Amniotic stem cell (primary cell): ENCODE measurements at places on chromosomes 7 and 10.
A peak's percentile ranks its signal among the peaks of the same experiment; 100 is the strongest.

GRCh38 chr10:85151506-85151905, 823.1 kb downstream of the CCSER2 start:
- no peak for DNase-seq

DNA sequence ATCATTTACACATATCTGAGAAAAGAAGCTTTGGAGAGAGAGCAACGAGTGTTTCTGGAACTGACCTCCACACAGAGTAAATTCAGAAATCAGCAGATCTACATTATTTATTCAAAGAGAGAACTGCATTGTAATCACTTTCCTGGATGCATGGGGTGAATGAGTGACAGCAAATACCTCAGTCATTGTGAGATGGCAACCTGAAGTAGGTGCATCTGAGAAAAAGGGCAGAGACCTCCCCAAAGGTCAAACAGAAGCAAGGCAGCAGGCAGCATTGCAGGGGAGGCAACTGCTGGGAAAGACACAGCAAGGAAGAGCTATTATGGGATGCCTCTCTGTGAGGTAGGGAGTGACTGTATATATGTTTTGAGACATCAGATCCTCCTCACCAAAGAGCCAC, 26.5 kb upstream of the SMIM30 start:
- no peak for DNase-seq

- DNase-seq = no peak
Observed at GRCh38 chr10:131657985-131658330, 242.8 kb upstream of the PPP2R2D start.

DNA sequence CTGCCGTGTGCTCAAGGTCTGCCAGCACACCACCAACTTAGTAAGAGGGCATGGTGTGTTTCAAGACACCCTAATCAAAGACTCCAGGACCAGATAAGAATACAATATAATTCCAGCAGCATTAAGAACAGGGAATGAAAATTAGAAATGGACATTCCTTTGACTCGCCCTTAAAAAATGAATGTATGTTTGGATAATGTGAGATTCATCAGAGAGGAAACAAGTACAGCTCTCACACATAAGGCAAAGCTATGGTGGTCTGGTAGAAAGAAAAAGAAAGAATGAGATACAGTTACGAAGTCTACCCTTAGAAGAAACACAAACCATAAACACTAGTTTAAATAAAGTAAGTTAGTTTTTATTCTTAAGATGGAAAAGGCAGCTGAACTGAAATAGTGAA, 174.8 kb upstream of the ANK3 start:
- DNase-seq = no peak

- no peak for DNase-seq
Observed at GRCh38 chr7:140417456-140418155, 13.7 kb downstream of the RAB19 start.

DNA sequence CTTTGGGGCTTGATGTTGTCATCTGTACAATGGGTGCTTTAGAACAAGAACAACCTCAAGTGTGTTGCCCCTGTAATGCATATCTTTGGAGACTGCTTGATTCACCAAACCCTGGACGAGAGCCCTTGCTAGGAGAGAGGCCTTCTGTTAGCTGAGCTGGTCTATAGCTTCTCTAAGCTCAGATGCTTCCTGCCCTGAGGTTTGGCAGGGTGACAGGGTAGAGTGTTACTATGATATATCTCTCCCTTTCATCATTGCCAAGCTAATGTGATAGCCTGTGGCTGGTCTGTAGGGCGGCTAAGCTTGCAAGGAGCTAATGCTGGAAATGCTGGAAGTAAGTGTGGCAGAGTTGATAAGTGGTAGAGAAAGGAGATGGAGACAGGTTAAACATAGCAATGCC, 364.1 kb downstream of the RPS24 start:
- no peak for DNase-seq

- no peak for DNase-seq
Observed at GRCh38 chr10:23742807-23743206, 303.9 kb downstream of the OTUD1 start.

DNA sequence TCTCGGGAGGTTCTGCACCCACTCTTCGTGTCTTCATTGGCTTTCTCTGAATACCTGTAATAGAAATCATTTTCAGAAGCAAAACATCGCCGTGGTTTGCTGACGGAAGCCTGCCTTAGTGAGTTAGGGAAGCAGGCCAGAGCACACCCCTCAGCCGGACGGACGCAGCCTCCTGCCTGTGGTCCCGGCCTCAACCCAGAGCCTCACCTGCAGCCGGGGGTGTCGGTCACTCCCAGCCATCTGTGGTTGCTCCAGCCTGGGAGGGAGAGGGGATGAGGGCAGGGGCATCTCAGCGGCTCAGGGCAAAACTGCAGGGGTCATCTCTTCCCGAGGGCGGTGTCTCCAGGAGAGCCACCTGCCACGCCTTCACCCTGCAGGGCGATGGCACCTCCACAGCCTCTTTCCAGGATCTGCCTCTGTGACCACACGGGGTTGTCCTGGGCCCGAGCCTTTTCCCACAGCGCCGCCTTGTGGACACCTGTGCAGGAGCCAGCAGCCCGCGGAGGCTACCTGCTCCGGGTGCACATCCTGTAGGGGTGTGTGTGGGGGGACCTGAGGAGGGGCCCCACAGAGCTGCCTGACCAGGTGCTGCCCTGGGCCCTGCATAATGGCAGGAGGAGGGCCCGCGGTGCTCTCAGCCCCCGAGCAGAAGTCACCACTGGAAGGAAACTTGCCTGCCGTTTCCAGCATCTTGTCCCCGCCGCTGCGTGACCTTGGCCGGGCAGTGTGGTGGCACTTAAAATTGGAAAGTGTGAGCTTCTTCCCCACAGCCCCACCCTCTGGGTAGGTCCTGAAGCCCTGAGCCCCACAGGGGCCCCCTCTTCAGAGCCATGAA, 21.6 kb upstream of the AP5Z1 start:
- DNase-seq = peak; percentile 28

- DNase-seq = no peak
Observed at GRCh38 chr7:80890426-80891258, 28.2 kb downstream of the SEMA3C start.

- no peak for DNase-seq
Observed at GRCh38 chr7:5043661-5044060, 2.0 kb upstream of the RBAK start.

DNA sequence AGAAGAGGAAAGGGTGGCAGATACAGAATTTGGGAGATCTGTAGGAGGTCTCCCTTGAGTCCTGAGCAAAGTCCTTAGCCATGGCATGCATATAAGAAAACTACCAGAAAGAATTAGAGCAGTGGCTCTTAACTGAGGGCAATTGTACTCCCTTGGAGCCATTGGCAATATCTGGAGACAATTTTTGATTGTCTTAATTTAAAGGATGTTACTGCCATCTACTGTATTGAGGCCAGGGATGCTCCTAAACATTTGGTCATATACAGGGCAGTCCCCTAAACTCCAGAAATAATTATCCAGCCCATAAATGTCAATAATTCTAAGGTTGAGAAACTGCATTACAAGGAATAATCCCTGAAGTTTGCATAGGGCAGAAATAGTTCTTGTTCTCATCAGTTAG, 136.4 kb upstream of the ODAD2 start:
- no peak for DNase-seq

DNA sequence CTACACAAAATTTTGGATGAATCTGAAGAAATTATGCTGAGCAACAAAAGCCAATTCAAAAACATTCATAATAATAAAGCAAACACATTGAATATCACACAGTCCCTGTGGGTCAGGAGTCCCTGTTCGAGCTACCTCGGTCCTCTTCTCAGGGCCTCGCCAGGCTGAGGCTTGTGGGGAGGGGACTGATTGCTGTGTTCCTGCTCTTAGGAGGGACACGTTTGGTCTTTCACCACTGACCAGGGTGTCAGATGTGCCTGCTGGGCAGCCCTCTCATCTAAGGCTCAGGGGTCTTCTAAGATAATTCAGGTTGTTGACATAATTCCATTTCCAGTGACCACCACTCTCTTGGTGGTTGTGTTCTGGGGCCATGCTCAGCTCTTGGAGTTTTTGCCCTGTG, 233.8 kb upstream of the PPP2R2D start:
- DNase-seq = no peak

- DNase-seq = no peak
Observed at GRCh38 chr7:143050931-143051330, 1.2 kb upstream of the OR6V1 start.

DNA sequence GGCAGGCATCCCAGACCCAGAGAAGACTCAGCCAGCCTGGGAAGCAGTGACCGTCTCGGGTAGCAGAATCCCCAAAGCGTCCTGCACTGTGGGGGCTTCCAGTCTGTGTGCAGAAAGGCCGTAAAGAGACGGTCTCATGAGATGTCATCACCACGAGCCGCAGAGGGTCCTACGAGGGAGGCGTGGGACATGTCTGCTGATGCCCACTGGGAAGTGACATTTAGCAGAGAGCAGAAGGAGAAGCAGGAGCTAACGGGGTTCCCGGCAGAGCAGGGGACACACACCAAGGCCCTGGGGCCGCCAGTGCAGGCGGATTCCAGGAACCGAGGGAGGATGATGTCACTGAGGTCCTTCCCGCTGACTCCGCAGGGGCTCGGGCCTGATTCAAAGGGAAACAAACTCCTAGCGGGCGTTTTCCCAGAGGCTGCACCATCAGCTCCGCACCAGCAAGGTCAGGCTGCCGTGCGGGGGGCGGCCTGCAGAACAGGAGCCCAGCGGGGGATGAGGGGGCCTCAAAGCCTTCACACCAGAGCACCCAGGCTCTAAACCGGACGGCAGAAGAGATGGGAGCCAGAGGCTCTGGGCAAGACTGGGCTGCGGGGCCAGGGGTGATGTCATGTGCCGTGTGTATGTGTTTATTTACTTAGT, 85.4 kb upstream of the PDGFA start:
- DNase-seq = no peak

DNA sequence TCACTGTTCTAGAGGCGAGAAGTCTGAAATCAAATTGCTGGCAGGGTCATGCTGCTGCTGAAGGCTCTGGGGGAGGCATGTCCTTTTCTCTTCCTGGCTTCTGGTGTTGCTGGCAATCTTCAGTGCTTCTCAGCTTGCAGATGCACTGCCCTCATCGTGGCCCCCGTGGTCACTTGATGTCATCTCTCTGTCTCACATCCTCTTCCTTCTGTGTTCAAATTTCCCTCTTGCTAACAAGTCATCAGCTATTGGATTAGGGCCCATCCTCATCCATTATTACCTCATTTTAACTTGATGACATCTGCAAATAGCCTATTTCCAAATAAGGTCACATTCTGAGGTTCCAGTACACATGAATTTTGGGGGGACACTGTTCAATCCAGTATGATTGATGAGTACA, 36.6 kb upstream of the SRGN start:
- DNase-seq = no peak
